ENCODE measurements at places on chromosomes 12 and 14.

DNA sequence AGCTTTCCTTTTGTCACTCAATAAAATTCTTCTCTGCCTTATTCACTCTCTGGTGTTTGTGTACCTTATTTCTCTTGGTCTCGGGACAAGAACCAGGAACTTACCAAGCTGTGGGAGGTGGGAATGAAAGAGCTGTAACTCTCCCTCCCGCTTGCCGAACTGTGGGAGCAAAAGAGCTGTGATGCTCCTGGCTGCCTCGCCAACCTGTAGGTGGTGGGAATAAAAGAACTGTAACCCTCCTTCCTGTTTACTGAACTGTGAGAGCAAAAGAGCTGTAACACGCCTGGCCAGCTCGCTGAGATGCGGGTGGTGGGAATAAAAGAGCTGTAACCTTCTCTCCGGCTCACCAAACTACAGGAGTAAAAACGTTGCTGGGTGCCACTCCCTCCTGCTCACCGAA, 314.1 kb upstream of the LRIG3 start:
- DNase-seq: no peak

DNA sequence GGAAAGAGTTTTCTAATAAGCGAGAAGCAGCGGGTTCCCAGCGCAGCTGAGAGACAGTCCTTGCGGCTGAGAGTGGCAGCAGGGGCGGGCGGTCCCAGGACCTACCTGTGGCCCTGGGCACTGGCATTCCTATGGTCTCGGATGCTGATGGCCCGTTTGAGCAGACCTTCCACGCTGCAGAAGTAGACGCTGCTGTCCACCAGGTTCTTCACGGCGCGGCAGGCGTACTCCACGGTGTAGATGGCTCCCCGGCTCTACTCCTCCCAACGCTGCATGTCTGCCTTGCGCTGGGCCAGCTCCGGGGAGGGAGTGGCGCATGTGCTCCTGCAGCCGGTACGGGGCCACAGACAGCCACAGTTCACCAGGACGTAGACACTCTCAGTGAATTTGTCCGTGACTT, 21.8 kb upstream of the PLEKHA5 start:
- no peak for DNase-seq

- DNase-seq: no peak
Observed at GRCh38 chr14:56112781-56113180, 5.4 kb upstream of the PELI2 start.

GRCh38 chr14:93104961-93105360, 10.8 kb downstream of the ITPK1 start:
- no peak for DNase-seq

DNA sequence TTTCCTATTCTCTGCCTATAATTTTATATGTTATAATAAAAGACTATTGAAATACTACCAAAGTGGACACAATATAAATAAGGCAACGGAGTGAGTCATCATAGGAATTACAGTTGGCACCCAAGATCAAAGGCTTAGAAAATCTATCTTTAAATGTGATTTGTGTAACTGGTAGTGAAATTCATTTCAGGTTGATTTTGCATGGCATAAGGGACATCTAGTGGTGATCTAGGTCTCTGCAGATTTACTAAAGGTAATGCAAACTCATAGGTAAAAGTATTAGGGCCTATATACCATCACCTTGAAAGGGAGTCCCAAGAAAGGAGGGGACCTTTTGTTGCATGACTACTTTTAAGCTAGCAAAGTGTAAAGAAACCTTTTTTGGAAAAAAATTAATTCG, 527.2 kb downstream of the NRXN3 start:
- DNase-seq: no peak

- DNase-seq: no peak
Observed at GRCh38 chr12:95614390-95614982, 63.2 kb upstream of the USP44 start.

GRCh38 chr12:19639781-19640415, 200.6 kb downstream of the AEBP2 start:
- no peak for DNase-seq

DNA sequence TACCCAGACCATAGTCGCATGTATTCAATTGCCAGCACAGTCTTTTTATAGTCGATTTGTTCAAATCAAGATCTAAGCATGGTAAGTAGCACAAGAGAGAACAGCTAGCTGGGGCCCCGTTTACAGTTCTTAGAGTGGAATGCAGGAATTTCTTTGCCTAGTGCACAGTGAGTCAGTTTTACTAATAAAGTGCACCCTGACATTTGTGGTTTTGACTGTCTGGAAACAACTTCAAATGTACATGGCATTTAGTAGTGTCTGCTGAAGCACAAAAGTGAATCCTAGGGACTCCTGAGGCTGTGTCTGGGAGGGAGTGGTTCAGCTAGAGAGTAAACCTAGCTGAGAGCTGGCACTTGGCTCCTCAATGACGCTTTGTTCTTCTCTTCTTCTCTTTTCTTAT, 64.9 kb downstream of the TMX1 start:
- no peak for DNase-seq

GRCh38 chr12:25347716-25348592, 97.2 kb upstream of the KRAS start:
- no peak for DNase-seq

- no peak for DNase-seq
Observed at GRCh38 chr12:87165733-87166375, 863.3 kb downstream of the C12orf50 start.

DNA sequence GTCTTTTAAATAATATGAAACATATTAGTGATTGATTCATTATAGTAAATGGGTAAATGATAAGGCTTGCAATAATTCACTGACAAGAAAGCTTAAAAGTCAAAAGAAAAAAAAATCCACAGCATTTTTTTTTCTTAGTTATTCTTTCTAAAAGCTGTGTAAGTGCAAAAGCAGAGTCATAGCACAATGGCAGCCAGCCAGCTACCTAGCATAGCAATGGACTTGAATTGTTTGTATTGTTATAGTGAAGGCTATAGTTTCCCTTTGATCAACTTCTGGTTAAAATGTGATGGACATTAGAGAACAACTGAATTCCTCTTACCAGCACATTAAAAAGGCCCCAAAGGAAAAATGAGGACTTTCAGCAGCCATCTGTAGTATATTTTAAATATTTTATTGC, 232.1 kb downstream of the NAV3 start:
- DNase-seq: no peak

DNA sequence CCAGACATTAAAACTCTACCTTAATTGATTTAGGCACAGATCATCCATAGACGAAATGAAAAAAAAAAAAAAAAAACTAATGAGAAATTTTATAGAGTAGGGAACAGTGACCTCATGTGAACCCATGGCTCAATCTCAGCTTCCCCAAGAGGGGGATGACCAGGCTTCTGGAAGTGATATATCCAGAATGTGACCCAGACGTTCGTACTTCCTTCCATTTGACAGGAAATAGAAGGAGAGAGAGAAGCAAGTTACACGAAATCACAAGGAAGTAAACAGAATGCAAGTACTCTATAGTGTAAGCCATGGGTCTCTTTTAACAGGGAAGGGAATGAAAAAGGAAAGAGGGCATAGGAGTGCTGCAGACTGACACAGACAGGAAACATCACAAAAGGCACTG, 10.1 kb downstream of the FOXN3 start:
- no peak for DNase-seq

DNA sequence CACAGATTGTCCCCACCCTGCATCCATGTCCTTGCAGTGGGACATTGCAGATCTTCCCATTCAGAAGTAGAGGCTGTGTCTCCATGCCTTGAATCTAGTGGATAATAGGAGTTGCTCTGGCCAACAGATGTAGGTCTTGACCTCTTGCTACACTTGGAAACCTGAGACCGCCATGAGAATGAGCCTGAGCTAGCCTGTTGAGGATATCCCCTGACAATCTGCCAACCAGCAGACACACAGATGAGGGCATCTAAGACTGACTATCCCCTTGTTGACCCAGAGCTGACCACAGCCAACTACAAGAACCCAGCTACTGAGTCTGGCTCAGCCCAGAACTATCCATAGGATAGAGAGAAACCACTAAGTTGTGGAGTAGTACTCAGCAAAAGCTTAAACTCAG, 161.1 kb upstream of the NOS1 start:
- no peak for DNase-seq

DNA sequence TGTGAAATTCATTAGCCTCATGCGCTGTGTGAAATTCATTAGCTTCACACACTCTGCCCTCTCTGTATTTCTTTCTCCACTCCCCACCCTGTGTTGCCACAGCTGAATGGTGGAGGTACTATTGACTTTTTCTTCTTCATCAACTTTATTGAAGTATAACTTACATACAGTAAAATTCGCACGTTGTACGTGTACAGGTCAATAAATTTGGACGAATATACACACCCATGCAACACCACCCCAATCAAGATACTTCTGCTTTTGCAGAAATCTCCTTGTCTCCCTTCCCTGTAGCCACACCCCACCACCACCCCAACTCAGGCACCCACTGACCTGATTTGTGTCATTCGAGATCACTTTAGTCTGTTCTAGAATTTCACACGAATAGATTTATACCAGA, 51.8 kb downstream of the FBXL14 start:
- no peak for DNase-seq

DNA sequence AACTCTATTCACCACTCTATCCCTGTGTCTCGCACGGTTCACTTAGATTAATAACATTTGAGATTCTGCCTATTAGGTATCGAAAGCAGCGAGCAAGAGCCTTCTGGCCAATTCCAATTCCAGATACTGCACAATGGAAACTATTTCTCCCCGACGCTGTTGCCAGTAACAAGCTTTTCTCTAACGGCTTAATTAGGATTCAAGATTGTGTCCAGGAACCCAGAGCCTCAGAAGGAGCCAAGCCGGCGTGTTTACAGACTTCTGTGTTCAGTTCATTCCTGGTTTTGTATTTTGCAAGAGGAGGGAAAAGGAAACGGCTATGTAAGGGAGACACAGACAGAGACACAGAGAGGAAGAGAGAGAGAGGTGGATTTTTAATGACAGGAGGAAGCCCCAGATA, 185.6 kb downstream of the DICER1 start:
- DNase-seq: no peak

GRCh38 chr12:64819816-64820402, 4.5 kb upstream of the TBC1D30 start:
- no peak for DNase-seq

Measured in GDM1 (cell line).